ENCODE measurements at places on chromosomes 2 and 18.

GRCh38 chr2:189213250-189213649 lies 33.7 kb upstream of the COL5A2 start:
- DNase-seq, result no peak

GRCh38 chr2:36404754-36405153 lies 49.2 kb downstream of the CRIM1 start:
- DNase-seq, result no peak

GRCh38 chr2:238703053-238703415 lies 144.9 kb upstream of the TWIST2 start:
- no peak for DNase-seq

DNA sequence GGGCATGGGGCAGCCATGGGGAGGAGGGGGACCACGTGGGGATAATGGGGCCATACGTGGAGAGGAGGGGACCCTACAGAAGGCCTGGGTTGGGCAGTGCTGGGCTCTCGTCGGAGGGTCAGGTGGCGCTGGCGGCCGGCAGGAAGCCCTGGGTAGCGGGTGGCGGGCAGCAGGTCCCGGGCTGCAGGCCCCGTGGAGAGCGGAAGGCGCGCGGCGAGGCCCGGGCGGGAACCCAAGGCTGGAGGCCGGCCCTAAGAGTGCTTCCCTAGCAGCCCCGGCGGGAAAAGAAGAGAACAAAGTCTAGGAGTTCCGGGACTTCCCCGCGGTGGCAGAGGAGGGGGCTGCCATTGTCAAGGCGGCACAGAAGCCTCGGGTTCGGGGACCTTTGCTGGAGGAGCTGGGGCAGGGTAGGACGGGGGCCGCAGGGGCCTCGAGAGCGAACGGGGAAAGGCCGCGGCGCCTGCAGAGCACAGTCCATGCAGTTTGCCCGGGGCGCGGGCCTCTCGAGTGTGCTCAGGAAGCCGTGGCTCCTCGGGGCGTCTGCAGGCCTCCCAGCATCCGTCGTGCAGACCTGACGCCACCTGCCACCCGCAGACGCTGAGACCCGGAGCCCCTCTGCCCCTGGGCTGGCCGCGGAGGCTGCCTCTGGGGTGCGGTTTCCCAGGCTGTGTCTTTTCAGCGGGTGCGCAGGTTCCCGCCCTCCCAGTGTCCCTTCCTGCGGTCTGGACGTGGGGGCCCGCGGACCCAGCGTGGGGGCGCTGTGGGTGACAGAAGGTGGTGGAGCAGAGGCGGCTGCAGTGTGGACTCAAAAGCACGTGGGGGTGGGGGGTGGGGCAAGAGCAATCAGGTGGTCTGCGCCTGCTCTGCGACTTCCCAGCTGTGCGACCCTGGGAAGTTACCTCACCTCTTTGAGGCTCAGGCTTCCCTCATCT lies 19.4 kb upstream of the NCL start:
- no peak for DNase-seq

GRCh38 chr2:236711440-236711839 lies 141.8 kb downstream of the ACKR3 start:
- no peak for DNase-seq

- no peak for DNase-seq
Measured at GRCh38 chr2:23478933-23479683, 94.1 kb downstream of the KLHL29 start.

- no peak for DNase-seq
Measured at GRCh38 chr18:63936932-63937393, 12.1 kb upstream of the HMSD start.

- no peak for DNase-seq
Measured at GRCh38 chr2:6071519-6071918, 379.3 kb downstream of the SOX11 start.

GRCh38 chr2:111904726-111905474 lies 6.5 kb downstream of the MERTK start:
- DNase-seq, result no peak

DNA sequence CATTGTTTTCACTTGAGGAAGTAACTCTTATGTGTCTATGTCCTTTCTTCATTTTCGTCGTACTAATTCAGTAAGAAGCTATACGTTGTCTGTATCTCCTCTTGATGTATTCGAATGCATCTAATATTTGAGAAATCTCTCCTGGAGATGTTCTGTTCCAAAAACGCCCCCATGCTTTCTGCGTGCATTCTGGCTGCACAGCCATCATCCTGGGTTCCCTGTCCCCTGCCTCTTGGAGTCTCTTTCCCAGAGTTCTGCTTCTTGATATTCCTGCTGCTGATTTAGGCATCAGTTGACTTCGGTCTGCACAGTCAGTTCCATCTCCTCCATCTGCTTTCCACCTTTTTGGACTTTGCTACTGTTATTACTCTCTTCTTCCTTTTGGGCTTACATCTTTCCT lies 13.5 kb downstream of the PNO1 start:
- no peak for DNase-seq

- no peak for DNase-seq
Measured at GRCh38 chr2:149226790-149227189, 103.6 kb upstream of the LYPD6 start.

- DNase-seq, result no peak
Measured at GRCh38 chr18:46474487-46475389, 182.3 kb downstream of the LOXHD1 start.

DNA sequence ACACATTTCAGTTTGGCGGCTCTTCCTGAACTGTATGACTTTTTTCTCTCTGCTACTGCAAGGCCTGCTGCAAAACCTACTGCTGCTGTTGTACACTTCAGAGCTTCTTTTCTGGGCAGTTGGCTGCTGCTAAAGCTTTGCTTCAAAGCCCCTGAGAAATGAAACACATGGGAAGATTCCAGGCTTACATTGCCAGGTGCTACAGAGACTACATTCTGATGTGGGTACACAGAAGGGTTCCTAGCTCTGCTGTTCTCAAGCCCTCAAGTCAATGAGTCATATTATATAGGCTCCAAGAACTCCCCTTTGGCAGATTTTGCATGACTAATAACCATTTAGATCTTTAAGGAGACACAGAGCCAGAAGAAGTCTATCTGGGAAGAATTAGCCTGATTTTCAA lies 12.9 kb upstream of the PGAP1 start:
- peak; percentile 23 for DNase-seq

GRCh38 chr2:165793161-165793778 lies 777 bp downstream of the GALNT3 start:
- DNase-seq, result peak; percentile 81

DNA sequence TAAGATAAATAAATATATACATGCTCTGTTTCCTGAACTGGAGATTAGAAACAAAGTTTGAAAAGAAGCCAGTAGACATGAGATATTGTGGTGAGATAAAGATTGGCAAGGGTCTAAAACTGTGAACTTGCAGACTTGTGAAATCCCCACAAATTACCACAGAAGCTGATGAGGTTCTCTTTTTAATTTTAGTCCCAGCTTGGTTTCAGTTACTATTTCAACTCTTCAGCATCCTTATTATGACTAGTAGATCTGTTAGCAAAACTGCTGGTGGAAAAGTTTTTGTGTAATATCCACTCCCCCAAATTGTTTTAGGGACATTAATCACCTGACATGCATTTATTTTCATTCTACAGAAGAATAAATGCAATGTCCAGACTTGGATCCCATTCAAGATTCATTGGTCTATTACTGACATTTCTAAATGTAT lies 20.8 kb downstream of the RASGRP3 start:
- DNase-seq, result peak; percentile 27

DNA sequence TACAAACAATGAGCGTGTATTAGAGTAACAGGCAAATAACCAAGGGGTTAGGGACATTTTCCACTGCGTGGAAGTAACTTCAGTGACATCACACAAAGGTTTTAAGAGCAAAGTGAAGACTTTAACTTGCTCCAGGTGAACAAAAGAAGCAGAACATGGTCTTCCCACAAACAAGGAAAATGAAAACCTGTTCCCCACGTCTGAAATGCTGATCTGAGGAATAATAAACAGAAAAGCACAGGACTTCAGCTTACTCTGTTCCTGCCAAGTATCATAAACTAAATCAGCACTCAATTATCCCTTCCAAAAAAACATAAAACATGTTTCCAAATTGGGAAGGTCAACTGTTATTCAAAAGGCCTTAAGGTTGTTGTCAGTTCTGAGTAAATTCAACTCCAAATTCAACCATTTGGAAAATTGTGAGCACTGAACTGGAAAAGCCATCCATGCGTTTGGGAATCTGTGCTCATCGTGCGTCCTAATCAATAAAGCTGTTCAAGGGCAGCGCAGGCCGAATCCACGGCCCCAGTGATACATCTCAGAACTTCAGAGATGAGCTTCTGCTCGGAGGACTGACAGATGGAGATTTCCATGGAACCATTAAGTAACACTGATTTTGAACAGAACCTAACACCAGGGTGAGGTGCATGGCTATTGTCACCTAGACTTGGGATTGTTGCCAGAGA lies 7.7 kb upstream of the SNTG2 start:
- DNase-seq, result no peak

- DNase-seq, result no peak
Measured at GRCh38 chr2:214507032-214507431, 96.2 kb downstream of the VWC2L start.

- no peak for DNase-seq
Measured at GRCh38 chr2:207514451-207514850, 15.3 kb upstream of the CREB1 start.

- no peak for DNase-seq
Measured at GRCh38 chr2:161379740-161380139, 36.4 kb upstream of the TBR1 start.

- peak; percentile 20 for DNase-seq
Measured at GRCh38 chr18:47754311-47755101, 176.0 kb downstream of the SMAD2 start.

- DNase-seq, result no peak
Measured at GRCh38 chr18:48668466-48669179, 129.8 kb downstream of the CTIF start.

GRCh38 chr2:47437287-47437686 lies 34.3 kb downstream of the MSH2 start:
- peak; percentile 38 for DNase-seq

DNA sequence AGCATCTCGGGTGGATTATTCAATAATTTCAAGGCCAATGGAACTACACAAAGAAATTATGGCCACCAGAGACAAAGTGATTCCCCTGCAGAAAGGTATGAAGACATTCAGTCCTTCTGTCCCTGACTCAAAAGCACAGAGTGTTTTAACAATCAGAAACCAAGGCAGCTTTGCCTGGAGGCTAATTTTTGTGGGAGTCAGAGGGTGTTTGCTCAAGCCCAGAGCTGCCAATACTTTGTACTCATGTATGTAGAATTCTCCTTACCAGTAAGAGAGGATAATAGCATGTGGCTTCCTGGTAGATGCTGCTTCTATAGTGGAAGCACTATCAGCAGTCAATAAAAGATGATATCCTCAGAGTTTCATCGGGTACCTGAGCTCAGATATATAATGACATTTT lies 178.4 kb downstream of the KCNE4 start:
- DNase-seq, result no peak

- no peak for DNase-seq
Measured at GRCh38 chr2:55063713-55064323, 13.6 kb upstream of the RTN4 start.

- DNase-seq, result no peak
Measured at GRCh38 chr2:198004921-198005829, 200.8 kb downstream of the PLCL1 start.

DNA sequence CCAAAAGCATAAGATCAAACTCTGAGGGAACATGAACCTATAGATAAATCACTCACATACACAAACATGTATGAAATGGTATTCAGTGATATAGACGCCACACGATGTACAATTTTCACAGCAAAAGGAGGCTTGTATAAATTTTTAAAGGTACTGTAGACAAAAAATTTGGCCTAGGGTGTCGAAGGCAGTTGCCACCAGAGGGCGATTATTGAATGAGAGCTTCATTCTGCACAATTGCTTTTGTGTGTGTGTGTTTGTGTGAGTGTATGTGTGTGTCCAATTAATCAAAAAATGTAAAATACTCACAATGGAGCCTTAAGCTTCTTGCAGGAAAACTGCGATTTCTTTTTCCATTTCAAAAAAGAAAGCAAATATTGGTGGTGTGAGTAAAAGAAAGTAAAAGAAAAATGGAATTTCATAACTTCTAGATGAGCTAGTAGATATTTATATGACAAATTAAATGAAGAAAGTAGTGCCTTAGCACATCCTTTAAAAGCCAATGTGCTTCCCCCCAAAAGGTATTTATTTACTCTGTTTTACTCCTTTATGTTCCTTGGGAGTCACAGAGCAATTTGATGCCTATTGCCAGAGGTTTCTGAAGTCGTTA lies 800.1 kb downstream of the SATB2 start:
- peak; percentile 53 for DNase-seq

DNA sequence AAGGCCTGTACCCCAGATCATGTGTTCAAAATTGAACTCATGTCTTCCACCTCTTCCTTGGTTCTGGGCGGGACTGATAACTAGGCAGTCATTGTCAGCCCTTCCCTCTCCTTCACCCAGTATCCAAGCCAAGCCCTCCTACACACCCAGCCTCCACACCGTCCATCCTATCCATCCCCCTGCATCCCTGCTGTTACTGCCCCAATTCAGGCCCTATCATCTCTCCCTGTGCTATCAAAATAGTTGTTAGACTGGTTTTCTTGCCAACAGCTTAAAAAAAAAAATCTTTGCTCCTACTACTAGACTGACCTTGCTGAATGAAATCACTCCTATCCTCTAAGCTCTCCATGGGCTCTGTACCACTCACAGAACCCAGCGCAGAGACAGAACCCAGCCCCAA lies 32.8 kb downstream of the TGFA start:
- no peak for DNase-seq

- DNase-seq, result peak; percentile 45
Measured at GRCh38 chr2:178211943-178212342, 17.6 kb downstream of the OSBPL6 start.

DNA sequence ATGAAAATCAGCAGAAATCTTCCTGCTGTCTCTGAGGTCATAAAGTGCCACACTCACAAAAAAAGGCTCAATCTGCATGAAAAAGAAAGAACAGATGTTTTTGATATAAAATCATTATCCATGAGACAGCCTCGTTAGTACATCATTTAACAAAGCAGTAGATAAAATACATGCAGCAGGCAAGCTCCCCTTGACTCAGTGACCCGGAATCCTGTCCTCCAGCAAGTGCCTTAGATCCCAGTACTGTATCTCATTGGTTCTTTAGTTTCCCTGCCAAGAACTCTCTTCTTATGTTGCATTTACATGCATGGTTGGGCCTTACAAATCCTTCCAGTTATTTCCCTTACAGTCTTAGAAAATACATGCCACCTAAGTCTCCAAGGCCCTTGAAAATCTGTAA lies 148.9 kb upstream of the CCDC195 start:
- peak; percentile 61 for DNase-seq

DNA sequence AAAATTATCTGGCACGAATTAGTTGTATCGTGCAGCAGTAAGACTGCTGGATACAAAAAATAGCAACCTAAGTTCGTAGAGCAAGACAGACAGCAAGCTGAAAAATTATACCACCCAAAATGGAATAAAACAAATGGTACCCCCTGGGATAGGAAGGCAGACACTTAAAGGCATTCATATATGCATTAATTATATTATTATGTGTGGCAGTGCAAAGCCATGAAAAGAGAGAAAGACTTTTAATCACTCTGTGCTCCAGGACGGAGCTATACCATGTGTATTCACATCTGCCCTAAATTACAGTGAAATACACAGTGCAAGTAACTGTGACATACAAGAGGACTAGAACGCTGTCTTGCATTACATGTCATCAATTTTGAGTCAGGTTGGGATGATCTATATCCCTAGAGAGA lies 235.9 kb downstream of the GULP1 start:
- DNase-seq, result no peak

Measured in astrocyte of the hippocampus (primary cell).